CD8-positive, alpha-beta T cell (primary cell): ENCODE measurements at places on chromosomes 6 and 20.

GRCh38 chr6:105835373-105835772 is 250.8 kb upstream of the PRDM1 start:
- peak; percentile 29 for DNase-seq

GRCh38 chr6:31538805-31539400 is 2.9 kb downstream of the DDX39B start:
- DNase-seq, result peak; percentile 42

GRCh38 chr6:138104618-138105213 is 2.5 kb downstream of the PERP start:
- DNase-seq, result no peak

GRCh38 chr6:126537061-126537816 is 197.3 kb downstream of the CENPW start:
- DNase-seq, result no peak

DNA sequence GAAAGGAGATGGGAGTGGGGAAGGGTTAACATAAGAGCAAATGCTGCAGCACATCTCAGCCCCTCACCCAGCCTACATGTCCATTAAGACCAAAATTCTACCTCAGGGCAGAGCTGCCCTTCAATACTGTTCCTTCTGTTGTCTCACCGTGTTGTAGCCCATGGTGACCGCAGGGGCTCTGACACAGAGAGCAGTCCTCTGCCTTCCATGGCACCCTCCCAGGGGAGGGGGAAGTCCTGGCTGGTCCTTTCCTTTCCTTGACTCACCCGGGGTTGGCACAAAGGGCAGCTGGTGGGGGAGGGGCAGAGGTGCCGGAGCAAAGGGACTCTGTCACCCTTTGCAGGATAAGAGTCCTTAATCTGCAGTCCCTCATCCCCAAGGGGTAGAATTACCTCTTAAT is 15.2 kb downstream of the NKX2-2 start:
- no peak for DNase-seq

GRCh38 chr6:5706124-5707033 is 300.3 kb downstream of the NRN1 start:
- DNase-seq, result no peak

DNA sequence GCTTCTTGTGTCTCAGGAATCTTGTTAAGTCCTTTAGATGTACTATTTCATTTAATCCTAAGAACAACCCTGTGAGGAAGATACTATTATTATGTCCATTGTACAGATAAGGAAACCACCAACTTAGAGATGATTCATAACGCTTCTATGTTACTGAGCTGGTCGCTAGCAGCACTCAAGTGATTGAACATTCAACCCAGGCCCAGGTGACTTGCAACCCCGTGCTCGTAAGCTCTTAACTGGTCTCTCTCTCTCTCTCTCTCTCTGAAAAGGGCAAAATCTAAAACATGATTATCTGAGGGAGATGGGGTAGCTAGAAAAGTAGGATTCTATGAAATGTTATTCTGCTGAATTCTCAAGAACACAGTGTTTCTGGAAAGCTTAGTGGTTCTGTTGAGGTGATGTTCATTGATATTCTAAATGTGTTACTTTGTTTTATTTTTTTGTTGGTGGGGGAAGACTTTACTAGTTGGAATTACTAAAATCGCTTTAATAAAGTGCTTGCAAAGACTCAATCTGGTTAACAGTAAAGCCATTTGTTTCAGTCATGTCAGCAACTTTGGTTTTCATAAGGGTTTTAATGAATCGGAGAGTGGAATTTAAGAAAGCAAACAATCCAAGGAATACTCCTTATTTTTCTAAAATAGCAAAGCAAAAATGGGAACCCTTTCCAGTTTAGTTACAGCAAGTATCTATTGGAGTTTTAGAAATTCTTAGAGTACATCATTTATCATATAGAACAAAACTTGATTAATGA is 265.0 kb upstream of the TAB2 start:
- no peak for DNase-seq
